T-helper 9 cell (primary cell): ENCODE measurements at places on chromosomes 4 and X.

- DNase-seq, result no peak
These were observed 44.7 kb upstream of the ACSL4 start for GRCh38 chrX:109777749-109778148.

DNA sequence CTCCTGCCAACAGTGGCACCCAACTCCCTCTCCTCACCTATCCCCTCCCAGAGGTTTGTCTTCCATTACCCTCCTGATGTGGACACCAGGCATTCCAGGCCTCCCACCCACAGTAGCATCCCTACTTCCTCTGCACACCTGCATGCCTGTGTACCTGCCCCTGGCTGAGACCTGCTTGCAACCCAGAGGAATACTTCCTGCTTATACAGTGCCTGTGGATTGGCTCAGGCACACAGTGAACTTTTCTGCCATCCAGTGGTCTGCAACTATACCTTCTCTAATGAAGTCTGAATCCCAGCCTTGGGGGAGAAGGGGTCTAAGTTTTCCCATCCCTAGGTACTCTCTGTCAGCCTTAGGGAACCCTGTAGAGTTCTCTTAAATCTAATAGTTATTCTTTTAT lies 169.9 kb downstream of the IQCM start:
- DNase-seq, result no peak

DNA sequence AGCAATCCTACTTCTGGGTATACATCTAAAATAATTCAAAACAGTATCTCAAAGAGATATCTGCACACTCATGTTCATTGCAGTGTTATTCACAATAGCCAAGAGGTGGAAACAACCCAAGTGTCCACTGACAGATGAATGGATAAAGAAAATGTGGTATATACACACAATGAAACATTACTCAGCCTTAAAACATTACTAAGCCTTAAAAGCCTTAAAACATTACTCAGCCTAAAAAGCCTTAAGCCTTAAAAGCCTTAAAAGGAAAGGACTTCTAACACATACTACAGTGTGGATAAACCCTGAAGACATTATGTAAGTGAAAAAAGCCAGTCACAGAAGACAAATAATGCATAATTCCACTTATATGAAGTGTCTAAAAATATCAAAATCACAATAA lies 40.3 kb upstream of the TFDP3 start:
- no peak for DNase-seq

- no peak for DNase-seq
These were observed 12.9 kb downstream of the DDX53 start for GRCh38 chrX:23012636-23013035.

- no peak for DNase-seq
These were observed 317.2 kb downstream of the DHX15 start for GRCh38 chr4:24266951-24267722.

- DNase-seq, result no peak
These were observed 246.3 kb downstream of the BANK1 start for GRCh38 chr4:102036619-102037376.

DNA sequence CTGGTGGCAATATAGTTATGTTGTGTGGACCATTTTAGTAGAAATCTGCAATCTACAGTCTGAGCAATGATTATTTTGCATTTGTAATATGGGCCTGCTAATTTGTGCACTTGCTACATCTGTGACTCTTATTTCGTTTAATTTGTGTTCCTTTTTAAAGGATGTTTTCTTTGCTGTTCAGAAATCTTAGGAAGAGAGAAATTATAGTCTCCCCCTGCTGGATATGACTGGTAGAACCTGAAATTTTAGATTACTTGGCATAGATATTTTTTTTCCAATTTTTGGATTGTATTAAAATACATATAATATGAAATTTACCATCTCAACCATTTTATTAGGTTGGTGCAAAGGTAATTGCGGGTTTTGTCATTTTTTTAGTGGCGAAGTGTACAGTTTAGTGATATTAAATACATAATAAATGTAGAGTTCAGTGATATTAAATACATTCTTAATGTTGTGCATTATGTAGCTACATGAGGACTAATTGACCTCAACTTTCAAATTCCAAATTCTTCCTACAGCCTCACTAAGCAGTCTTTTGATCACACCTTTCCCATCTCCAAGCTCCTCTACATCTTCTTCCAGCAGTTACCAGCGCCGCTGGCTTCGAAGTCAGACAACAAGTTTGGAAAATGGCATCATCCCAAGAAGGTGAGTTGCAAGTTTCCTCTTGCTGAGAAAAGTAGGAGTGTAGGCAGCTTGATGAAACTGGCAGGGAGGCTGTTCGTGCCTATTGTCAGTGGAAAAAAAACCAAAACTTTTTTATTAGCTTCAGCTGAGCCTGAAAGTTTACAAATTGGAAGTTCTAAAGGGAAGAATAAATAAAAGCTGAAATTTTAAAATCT lies 82.2 kb downstream of the FNIP2 start:
- no peak for DNase-seq

- DNase-seq, result no peak
These were observed 19.9 kb upstream of the IGSF1 start for GRCh38 chrX:131308980-131309379.

- DNase-seq, result no peak
These were observed 128.0 kb downstream of the SLC4A4 start for GRCh38 chr4:71466775-71467174.

- DNase-seq, result no peak
These were observed 378.8 kb upstream of the NOCT start for GRCh38 chr4:138636781-138637180.

DNA sequence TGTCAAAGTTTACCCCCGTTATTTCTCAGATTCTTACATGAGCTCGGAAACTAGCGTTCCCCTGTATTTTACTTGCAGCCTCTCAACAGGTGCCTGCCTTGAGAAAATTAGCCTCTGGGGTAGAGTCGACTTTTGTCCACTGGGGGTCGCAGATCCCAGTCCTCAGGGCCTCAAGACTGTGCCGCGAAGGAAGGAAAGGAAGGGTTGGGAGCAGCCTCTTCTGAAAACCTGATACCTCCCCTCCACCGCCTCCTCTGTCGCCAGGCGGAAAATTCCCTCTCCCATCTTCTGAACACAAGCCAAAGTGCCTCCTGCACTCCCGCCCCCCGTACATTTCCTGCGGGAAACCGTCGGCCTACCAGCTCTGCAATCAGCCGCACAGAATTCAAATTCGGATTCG lies 44.4 kb upstream of the TMSB15B start:
- DNase-seq, result peak; percentile 26

DNA sequence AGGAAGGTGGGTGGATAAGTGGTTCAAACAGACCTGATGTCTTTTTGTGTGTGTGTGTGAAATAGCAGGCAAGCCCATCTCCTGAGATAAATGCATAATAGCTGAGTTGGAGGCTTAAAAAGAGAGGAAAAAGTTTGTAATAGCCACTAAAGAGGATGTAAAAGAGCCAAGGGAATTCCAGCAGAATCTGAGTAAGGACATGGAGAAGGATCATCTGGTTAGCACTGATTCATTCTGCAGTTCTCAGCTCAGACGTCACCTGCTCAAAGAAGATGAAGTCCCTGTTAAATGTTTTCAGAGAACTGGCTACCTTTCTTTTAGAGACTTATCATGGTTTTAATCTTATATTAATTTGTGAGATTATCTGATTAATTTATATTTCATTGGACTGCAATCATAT lies 21.0 kb upstream of the IL13RA2 start:
- DNase-seq, result no peak

GRCh38 chr4:61934198-61934597 lies 734.1 kb downstream of the ADGRL3 start:
- no peak for DNase-seq

- DNase-seq, result peak; percentile 4
These were observed 118.4 kb downstream of the ASB9 start for GRCh38 chrX:15151267-15152186.

- DNase-seq, result peak; percentile 39
These were observed 754 bp downstream of the MTMR1 start for GRCh38 chrX:150693725-150694574.

GRCh38 chr4:165383591-165384073 lies 4.8 kb downstream of the CPE start:
- DNase-seq, result no peak

GRCh38 chr4:2698504-2698903 lies 57.6 kb downstream of the TNIP2 start:
- no peak for DNase-seq

- no peak for DNase-seq
These were observed 118.5 kb upstream of the GUCY1A1 start for GRCh38 chr4:155548173-155548572.

- DNase-seq, result no peak
These were observed 195.0 kb upstream of the HS3ST1 start for GRCh38 chr4:11623726-11624037.

- DNase-seq, result no peak
These were observed 38.1 kb upstream of the TRPC5 start for GRCh38 chrX:112120721-112121120.

GRCh38 chr4:75989846-75990528 lies 758 bp downstream of the SDAD1 start:
- DNase-seq, result no peak

- no peak for DNase-seq
These were observed 18.6 kb downstream of the CEP135 start for GRCh38 chr4:55967376-55967775.
